Frontal cortex (tissue), 4 donors: ENCODE measurements at places on chromosomes 4 and X.

GRCh38 chrX:107542500-107542899 is 85.8 kb upstream of the PRPS1 start:
- no peak for DNase-seq

GRCh38 chrX:19072372-19072771 is 49.9 kb downstream of the ADGRG2 start:
- DNase-seq = no peak

DNA sequence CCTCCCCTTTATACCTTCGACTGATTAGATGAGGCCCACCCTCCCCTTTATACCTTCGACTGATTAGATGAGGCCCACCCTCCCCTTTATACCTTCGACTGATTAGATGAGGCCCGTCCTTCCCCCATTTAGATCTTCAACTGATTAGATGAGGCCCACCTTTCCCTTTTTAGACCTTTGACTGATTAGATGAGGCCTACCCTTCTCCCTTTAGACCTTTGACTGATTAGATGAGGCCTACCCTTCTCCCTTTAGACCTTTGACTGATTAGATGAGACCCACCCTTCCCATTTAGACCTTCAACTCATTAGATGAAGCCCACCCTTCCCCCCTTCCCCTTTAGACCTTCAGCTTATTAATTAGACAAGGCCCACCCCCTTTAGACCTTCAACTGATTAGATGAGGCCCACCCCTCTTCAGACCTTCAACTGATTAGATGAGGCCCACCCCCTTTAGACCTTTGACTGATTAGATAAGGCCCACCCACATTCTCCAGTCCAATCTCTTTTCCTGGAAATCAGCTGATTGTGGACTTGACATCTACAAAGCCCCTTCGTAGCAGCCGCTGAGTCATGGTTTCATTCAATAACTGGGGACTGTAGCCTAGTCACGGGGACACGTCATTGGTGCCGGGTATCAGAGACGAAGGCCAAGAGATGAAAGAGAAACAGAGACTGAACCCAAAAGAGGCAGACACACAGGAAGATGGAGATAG is 28.8 kb upstream of the IL3RA start:
- DNase-seq = no peak

- DNase-seq = no peak
Measured at GRCh38 chr4:53128231-53128630, 237.6 kb downstream of the SCFD2 start.

DNA sequence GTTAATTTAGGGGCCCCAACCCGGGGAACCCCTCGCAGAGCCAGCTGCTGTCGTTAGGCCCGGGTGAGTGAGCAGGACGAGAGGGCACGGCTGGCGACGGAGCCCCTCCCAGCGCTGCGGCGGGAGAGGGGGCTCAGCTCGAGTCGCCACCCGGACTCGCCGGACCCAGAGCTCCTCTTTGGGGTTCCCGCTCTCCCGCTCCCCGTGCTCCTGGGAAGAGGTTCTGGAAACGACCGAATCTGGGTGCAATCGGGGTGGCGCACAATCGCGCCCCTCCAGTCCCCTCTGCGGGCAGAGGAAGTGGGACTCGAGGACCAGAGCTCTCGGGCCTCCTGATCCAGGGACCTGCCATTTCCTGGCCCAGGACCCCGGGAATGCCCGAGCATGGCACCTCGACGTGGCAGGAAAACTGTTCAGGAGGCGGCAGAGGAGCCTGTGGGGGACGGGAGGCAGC is 37.3 kb upstream of the ARAF start:
- no peak for DNase-seq

GRCh38 chrX:56099271-56099670 is 132.9 kb upstream of the KLF8 start:
- DNase-seq = no peak

GRCh38 chrX:119686087-119686691 is 6.8 kb downstream of the SEPTIN6 start:
- DNase-seq = no peak

DNA sequence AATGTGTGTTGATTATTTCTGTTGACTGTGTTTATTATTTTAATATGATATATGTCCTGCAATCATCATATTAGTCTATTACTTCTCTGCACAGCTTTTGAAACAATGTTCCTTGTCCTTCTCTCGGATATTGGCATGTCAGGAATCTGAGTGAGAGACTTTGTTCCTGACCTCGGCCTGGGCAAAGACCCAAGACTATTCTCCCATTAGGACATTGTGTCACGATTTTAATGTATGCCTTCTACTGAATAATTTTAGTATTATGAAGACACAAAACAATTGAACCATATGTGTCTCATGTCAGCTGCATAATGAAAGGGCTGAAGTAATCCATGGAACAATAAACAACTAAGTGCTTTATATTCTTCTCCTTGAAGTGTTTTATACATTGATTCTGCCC is 580.8 kb upstream of the TENM3 start:
- DNase-seq = no peak

DNA sequence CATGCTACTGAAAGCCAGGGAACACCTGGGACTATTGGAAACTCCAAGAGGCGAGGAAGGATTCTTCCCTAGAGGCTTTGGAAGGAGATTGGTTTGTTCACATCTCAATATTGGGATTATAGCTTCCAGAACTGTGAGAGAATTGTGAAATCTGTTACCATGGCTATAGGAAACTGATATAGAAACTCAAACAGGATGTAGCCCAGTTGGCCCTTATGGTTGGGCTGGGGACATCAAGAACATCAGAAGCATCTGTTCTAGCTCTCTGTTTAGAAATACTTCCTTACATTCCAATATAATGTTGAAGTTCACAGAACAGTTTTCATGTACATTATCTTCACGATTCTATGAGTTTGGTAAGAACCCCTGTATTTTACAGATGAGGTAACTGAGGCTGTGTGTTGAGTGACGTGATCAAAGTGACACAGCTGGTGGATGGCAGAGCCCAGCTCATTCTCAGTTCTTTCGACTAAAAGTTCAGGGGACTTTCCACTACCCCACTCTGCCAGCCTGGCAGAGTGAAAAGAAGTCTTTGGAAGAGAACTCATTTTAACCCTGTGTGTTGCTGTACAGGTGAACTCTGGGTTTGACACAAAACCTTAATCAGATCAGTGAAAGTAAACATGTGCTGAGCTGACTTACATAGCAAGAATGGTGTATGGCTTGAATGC is 183.0 kb downstream of the GBA3 start:
- DNase-seq = no peak

- DNase-seq = no peak
Measured at GRCh38 chr4:13921805-13922204, 294.3 kb upstream of the BOD1L1 start.

GRCh38 chr4:141195095-141195707 is 25.5 kb upstream of the ZNF330 start:
- no peak for DNase-seq

GRCh38 chr4:187612301-187612700 is 383.3 kb upstream of the ZFP42 start:
- no peak for DNase-seq

DNA sequence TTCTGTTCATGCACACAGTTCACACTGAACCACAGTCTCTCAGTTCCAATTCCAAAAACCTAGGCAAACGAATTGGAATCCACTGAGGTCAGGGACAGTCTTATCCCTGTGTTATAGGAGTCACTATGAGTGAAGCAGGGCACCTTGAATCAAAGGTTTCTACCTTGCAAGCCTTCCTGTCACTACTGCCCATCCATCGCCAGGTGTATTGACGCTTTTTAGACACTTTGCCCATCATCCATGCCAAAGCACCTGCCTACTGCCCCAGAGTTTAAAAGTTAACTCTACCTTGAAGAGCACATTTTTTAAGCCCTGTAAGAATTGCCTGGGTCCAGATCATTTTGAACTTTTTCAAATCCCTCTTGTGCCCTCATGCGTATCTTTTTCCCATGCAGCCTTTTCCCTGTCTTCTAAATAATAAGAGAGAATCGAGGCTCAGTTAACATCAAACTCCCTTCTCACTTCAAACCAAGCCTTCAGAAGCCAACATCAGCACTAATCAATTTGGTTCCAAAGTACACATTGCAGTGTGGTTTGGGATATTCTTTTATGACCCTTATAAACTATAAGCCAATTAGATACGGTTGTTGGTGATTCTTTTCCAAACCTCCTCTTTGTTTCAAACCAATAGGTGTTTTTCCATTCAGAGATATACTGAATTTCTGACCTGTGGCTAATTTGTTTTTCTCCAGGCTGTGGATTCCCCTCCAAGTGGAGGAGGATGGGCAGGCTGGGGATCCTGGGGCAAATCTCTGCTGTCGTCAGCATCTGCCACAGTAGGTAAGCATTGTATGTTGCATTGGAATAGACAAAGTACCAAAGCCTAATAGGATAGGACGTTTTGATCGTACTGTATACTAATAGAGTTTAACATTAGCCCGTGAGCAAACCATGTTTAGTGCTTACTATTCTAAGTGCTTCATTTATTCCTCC is 23.7 kb downstream of the FAM114A1 start:
- DNase-seq = no peak

- no peak for DNase-seq
Measured at GRCh38 chrX:6748595-6748994, 213.7 kb upstream of the VCX3A start.

DNA sequence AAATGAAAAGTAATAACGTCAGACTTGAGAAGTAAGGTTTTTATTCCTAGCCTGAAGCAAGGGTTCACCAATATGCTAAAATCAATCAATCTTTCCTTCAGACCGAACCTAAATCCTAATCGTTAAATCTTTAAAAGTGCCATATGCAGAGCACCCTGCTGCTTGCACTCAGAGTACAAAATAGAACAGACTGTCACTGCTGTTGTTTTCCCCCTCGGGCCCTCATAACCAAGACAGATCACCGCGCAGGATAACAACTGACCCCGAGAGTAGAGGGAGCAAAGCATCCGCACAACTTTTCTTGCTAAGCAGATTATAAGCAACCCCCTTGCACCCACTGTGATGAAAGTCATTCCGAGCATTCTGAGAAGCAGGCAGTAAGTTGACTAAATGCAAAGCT is 550.9 kb upstream of the NDST4 start:
- no peak for DNase-seq

GRCh38 chrX:115553171-115553570 is 7.8 kb upstream of the PLS3 start:
- DNase-seq = no peak

GRCh38 chrX:134374294-134374693 is 85.7 kb upstream of the HPRT1 start:
- no peak for DNase-seq

GRCh38 chr4:140799686-140800225 is 43.6 kb upstream of the TBC1D9 start:
- no peak for DNase-seq

GRCh38 chrX:124098089-124098488 is 136.6 kb downstream of the STAG2 start:
- DNase-seq = no peak

DNA sequence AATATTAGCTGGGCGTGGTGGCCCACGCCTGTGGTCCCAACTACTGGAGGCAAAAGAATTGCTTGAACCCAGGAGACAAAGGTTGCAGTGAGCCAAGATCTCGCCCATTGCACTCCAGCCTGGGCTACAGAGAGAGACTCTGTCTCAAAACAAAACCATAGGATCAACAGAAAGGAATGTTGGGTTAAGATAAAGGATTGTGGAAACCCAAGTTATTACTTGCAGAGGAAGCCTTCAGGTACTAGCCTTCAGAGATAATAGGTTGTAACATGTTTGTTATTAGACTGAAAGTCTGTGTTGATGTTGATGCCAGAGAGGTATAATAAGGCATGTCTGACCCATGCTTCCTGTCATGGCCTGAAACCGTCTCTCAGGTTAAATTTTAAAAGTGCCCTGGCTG is 16.9 kb downstream of the SSX5 start:
- no peak for DNase-seq

- DNase-seq = no peak
Measured at GRCh38 chr4:182307746-182308145, 64.5 kb downstream of the TENM3 start.

DNA sequence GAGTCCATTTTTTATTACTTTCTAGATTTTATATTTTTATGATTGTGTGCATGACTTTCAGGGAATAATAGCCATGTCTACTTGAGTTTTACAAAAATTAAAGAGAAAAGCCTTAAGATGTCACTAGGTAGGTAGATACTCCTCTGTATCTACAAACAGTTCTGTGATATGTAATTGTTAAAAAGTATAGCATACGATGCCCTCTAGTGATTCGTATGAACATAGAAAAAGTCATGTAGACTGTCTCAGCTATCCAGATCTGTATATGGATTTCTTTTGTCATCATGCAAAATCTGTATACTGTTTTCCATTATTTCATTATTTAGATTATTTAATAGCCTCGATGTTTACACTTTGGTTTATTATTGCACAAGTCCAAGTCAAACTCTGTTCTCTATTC is 856.6 kb downstream of the CENPC start:
- DNase-seq = no peak

GRCh38 chrX:102832661-102833060 is 104.4 kb upstream of the RAB40AL start:
- peak; percentile 12 for DNase-seq

DNA sequence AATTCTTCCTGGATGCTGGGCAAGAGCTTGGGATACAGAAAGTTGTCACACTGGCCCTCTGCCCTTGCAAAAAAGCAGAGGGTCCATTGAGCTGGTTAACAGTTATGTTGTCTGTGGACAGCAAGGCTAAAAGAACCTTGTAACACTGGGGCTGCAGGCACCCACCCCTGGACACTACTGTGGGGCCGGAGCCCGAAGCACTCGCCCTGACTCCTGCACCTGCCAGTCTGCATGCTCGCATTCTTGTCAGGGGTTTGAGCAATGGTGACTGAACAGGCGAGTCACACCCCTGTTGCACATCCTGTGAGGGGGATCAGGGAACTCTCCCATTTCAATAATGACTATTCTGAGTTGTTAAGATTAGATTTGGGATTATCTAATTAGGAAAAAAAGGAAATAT is 23.6 kb downstream of the ADH4 start:
- no peak for DNase-seq

GRCh38 chrX:150753357-150753756 is 60.2 kb downstream of the MTMR1 start:
- DNase-seq = no peak

GRCh38 chr4:25233194-25233593 is 639 bp upstream of the PI4K2B start:
- DNase-seq = no peak
